ENCODE measurements at places on chromosomes 3 and 15.

DNA sequence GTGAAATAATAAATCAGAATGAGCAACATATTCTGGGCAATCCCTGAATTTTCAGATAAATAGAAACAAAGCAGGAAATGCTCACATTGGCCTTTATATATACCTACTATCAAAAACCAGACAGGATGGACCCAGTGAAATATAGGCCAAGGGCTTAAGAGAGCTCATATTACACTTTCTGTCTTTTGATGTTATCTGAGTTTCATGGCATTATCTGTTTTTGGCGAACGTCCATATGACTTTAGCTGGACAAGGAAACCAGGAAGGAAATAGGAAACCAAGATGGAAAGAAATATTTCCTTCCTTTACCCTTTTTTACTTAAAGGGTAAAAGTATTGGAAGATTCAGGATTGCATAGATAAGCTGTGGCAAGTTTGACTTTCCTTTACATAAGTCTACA, 274.8 kb downstream of the THSD4 start:
- DNase-seq = no peak

GRCh38 chr3:187085933-187086332, 53.4 kb downstream of the RPL39L start:
- no peak for DNase-seq

DNA sequence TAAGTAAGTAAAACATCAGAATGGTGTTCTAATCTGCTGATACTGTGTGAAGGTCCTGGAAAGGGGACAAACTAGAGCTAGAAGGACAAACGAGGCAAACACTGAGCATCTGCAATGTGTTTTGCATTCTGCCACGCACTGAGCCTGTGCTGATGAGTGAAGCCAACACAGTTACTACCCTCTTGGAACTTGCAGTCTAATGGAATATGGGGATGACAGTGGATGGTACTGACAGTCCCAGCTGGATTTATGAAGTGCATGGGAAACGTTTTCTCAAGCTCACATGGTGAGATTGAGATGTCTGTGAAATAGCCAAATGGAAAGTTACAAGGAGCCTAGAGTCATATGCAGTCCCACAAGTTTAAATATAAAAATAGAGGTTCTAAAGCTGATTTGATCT, 86.6 kb downstream of the FOXB1 start:
- no peak for DNase-seq

DNA sequence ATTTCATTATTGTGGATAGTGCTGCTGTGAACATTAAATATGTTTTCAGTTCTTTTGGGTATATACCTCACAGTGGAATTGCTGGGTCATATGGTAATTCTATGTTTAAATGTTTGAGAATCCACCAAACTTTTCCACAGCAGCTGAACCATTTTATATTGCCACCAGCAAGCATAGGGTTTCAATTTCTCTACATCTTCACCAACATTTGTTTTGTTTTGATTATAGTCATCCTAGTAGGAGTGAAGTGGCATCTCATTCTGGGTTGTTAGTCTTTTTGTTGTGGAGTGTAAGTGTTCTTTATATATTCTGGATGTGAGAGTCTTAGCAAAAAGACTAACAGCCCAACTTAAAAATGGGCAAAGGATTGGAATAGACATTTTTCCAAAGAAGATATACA, 6.0 kb downstream of the RPUSD2 start:
- DNase-seq = no peak

GRCh38 chr3:149781211-149781610, 11.1 kb downstream of the ANKUB1 start:
- no peak for DNase-seq

All from mucosa of descending colon (tissue), 3 donors.